ENCODE measurements at places on chromosomes 16 and 17.

- DNase-seq = no peak
These were observed 55.7 kb upstream of the HAS3 start for GRCh38 chr16:69049603-69050375.

GRCh38 chr17:78736526-78737079 is 45.5 kb downstream of the CYTH1 start:
- DNase-seq = no peak

DNA sequence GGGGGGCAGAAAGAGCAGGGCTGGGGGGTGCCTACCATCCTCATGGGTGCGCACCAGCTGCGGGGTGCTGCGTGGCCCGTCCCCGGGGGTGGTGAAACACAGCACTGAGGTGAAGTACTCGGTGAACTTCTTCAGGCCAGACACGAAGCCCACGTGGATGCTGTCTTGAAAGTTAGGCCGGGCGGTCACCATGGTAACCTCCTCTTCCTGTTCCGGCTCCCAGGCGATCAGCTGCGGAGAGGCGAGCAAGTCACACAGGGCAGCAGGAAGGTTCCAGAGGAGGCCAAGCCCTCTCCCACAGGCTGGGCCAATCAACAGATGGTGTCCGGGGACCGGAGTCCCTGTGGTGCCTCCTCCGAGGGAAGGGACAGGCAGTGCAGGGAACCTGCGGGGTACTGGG is 90.1 kb upstream of the CDC42EP4 start:
- no peak for DNase-seq

DNA sequence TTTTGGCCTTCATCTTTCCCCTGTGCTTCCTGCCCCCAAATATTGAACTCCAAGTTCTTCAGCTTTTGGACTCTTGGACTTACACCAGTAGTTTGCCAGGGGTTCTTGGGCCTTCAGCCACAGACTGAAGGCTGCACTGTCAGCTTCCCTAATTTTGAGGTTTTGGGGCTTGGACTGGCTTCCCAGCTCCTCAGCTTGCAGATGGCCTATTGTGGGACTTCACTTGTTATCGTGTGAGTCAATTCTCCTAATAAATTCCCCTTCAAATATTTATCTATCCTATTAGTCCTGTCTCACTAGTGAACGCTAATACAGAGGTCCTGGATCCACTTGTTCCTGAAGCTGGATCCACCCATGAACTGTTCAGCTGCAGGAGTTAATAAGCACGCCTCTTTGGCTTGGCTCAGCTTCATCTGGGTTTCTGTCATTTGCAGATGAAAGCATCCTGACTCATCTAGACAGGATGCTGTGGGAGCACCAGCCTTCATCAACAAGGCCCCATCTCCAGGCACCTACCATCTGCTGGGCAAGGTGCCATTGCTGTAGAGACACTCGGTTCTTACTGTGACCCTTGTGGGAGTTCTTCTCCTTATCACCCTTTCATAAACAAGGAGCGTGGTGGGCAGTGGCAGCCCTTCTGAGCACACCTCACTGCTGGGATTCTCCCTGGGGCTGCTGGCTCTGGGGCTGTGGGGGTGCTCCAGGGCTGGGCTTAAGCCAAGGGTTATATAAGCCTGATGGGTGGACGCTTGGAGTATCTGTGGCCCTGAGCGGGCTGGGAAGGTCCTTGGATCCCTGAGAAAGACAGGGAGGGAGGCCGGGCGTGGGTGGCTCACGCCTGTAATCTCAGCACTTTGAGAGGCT is 23.1 kb downstream of the LAT start:
- DNase-seq = no peak

DNA sequence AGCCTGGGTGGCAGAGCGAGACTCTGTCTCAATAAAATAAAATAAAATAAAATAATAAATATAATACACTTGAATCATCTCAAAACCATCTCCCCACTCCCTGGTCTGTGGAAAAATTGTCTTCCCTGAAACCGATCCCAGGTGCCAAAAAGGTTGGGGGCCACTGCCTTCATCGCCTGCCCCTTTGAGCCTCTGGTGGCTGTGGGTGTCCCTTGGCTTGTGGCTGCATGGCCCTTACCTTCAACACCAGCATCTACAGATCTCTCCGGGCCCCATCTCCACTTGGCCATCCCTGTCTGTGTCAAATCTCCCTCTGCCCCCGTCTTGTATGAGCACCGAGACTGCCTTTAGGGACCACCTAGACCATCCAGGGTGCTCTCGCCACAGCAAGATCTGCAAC is 177.3 kb downstream of the SEC14L1 start:
- DNase-seq = no peak
